ENCODE measurements at places on chromosomes 13 and 19.
A peak's percentile ranks its signal among the peaks of the same experiment; 100 is the strongest.

DNA sequence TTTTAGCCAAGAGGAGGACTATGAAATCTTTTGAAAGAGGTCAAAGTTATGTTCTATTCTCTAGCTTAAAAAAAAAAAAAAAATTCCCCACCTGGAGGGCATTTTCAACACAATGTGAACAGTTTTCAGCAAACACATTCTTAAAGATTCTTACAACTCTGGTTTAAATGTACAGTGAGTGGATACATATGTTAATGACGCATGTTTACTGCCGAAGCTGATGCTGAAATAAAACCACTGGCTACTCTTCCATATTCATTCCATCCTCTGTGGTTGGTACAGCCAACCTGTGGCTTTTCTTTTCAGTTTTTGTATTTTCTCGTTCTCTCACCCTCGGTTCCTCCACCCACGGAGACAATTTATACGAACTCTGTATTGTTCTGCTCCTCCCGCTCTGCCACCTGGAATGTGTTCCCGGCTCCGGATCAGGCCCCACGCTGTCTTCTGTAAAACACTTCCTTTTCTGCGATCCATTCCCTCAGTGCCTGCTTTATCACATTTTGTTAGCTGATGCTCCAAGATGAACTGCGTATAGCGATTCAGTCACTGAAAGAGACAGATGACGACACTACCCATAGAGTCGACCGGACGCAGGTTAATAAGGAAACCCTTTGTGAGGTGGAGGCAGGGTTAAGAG is 466.4 kb upstream of the ARGLU1 start:
- no peak for DNase-seq

GRCh38 chr13:49410477-49410876 is 33.4 kb downstream of the CAB39L start:
- DNase-seq: no peak

DNA sequence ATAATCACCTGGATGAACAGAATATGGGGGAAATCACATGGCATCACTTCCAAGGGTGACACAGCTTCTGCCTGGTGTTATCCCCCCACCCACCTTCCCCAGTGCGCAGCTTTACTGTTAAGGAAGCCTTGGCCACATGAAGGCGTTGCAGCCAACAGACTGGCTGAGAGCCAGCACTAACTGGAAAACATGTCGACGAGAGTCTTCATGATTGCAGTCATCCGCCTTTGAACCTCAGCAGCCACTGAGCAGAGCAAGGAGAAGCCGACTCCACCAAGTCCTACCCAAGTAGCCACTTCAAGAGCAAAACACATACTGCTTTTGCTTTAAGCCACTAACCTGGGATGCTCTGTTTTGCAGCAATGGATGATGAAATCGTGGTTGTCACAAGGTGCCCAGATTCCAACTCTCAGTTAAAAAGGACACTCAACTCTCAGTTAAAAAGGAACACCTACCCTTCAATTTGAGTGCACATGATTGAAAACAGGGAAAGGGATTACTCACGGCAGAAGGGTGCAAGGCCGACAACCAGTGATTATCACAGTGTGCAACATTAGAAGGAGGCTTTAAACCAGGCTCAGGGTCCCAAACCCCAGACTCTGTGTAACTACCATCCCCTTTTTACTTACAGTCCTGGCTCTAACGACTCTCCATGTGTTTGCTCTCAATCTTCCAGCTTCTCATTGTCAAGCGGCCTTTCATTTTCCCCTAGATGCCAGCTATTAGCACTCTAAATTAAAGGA is 149.1 kb downstream of the KLF12 start:
- no peak for DNase-seq

DNA sequence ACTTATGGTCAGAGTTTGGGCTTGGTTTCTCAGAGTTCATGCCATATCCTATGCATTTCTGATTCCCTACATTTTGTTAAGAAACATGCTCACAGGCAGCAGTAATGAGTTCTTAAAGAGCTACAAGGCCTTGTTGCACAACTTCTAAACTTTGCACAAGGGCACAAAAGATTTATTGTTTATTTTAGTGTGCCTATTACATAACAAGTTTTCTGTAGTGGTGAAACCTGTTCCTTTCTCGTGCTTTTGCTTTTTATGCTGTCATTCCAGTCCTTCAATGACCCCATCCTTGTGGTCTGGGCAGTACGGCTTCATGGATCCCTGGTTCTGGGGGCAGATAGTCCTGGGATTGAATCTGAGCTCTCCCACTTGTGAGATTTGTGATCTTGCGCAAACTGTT is 17.8 kb downstream of the ZNF507 start:
- no peak for DNase-seq

- DNase-seq: no peak
These were observed 11.1 kb upstream of the SLC39A3 start for GRCh38 chr19:2750808-2751437.

DNA sequence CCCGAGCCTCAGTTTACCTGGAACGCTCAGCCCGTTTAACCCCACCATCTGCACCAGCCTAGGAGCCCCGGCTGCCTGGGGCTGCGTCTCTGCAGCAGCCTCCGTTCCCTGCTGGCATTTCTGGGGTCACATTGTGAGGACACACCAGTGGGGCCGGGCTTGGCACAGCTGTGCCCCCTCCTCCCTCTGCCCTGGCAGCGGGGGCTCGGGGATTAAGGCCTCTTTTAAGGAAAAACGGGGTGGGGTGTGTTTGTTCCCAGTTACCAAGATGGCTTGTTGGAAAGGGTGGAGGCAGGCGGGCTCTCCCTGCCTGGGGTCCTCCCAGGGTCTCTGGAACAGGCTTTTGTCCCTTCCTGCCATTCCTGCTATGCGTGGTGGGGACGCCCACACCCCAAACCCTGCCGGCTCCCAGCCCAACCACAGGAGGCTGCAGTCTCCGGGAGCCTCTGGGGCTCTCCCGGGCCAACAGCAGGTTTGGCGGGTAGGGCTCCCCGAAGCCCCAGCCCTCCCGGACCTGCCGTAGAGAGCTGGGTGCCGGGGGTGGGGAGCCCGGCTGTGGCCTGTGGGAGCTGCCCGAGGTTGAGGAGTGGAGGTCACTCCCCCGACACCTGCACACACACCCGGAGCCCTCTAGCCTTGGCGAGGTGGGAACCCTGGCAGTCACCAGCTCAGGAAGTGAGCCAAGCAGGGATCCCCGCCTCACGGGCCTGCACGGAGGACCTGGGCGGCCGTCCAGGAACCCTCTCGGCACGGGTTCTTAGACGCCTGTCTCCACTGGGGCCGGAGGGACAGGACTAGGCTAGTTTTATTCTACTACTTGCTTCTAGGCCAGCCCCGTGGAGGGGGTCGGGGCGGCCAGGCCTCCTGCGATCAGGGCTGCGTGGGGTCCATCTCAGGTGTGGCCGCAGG is 36.9 kb downstream of the GADD45B start:
- DNase-seq: no peak

DNA sequence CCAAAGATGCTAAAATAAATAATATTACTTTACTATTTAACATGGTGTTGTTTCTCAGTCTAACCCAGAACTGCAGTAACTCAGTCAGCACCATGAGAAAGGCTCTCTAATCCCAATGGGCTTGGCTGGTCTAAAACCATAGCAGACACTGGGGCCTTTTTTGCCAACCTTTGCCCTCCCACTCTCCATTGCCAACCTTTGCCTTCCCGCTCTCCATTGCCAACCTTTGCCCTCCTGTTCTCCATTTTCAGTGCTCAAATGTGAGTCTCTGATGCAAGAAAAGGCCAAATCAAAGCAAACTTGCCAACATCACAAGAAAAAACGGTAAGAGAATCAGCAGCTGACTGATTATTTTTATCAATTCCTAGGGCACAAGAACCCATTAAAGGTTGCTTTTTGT is 1681.2 kb downstream of the SLITRK5 start:
- no peak for DNase-seq

DNA sequence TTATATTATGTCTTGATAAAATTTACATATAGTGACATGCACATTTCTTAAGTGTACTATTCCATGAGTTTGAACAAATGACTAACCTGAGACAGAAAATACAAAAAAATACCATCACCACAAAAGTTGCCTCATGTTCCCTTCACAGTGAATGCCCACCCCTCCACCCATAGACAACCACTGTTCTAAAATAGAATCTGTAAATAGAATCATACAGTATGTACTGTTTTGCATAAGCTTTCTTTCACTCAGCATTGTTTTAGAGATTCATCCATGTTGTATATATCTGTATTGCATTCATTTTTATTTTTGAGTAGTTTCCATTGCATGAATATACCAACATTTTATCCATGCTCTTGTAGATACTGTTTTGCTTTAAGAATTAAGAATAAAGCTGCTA is 23.3 kb upstream of the RBM26 start:
- no peak for DNase-seq

DNA sequence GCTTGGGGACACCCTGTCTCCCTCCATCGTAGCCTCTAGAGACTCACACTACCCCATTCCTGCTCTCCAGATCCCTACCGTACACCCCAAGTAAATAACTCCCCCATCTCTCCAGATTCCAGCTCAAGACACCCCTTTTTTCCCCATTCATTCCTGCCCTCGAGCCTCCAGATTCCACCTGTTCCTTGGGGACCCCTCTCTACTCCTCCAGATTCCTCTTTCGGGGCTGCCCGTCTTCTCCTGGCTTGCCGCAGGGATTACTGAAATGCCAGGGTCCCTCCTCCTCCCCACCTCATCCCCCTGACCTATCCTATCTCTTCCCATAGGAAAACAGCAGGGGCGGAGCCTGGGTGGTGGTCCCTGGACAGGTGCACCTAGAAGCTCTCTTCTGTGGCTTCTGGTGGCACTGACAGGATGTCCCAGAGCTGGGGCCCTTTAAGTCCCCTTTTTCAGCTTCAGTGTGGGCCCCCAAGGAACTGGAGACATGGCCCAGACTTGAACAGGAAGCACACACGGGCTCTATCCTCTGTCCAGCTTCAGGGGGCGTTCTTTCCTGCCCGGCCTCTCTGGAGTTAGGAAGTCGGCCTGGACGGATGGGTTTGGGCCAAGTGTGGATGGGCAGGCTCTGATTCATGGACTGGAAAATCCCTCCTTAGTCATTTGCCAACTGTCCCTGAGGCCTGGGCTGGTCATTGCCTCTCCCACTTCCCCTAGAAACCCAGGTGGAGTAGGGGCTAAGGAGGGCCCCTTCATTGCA is 1.2 kb downstream of the ZSWIM4 start:
- DNase-seq: no peak

GRCh38 chr13:40781717-40782116 is 7.7 kb upstream of the SLC25A15 start:
- no peak for DNase-seq

DNA sequence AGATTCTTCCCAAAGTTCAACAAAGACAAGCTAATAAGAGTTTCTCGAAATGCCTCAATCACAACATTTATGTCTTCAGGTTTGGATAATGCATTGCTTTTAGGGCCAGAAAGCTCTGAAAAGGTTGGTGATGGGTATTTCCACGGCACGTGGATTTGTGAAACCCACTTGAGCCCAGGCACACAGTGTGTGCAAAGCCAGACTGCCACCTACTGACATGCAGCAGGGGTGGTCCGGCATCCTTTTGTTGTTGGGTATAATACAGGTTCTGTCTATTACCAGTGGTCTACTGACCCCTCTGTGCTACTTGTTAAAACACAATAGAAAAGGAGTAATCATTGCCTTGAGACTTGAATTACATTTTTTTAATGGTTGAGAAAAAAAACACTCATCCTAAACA is 225.6 kb downstream of the RAP2A start:
- peak; percentile 40 for DNase-seq

DNA sequence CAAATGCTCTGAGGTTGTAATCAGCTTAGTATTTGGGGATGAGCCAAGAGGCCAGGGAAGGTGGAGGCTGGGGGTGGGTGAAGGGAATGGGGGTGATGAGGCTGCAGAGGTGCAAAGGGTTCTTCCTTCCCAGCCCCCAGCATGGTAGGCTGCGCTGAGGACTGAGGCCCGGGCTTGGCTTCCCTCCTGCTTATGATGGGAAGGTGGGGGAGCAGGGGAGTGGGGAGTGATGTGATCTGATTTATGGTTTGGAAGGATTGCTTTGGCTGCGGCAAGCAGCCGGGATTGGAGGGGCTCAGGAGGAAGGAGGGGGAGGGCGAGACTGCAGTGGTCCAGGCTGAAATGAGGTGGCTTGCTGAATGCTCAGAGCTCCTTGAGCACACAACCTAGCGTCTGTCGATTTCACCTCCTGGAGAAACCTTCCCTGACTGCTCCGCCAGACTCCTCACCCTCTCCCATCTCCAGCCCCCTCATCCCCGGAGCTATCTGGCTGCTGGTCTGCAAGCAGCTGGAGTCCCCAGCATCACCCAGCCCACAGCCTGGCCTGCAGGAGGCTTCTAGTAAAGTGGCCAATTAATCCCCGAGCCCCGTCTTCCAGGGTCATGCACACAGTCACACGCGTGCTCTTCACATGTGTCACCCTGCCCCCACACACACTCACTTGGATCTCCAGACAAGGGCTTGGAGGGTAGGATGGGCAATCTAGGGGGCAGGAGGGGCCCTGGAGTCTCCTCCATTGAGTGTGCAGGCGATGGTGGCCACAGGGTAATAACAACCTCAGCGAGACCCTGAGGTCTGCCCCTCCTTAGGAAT is 757 bp upstream of the CLEC11A start:
- DNase-seq: no peak

DNA sequence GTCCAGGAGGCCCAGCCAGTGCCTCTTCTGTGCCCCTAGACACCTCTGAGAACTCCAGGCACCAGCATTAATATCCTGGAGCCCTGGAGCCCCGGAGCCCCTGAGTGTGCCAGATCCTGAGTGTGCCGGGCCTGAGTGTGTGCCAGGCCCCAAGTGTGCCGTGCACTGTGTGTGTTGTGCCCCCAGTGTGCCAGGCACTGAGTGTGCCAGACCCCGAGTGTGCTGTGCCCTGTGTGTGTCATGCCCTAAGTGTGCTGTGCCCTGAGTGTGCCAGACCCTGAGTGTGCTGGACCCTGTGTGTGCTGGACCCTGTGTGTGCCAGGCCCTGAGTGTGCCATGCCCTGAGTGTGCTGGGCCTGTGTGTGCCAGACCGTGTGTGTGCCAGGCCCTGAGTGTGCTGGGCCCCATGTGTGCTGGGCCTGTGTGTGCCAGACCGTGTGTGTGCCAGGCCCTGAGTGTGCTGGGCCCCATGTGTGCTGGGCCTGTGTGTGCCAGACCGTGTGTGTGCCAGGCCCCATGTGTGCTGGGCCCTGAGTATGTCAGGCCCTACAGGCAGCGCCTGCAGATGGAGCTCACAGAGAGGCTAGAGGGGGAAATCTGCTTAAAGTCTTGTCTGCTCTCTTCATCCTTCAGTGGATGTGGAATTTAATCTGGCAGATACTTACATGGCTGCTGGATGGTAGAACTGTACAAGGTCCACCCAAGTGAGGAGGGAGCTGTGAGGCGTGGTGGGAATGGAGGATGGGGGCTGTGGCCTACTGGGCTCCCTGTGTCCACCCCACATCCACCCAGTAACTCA is 53.9 kb downstream of the C13orf46 start:
- no peak for DNase-seq

DNA sequence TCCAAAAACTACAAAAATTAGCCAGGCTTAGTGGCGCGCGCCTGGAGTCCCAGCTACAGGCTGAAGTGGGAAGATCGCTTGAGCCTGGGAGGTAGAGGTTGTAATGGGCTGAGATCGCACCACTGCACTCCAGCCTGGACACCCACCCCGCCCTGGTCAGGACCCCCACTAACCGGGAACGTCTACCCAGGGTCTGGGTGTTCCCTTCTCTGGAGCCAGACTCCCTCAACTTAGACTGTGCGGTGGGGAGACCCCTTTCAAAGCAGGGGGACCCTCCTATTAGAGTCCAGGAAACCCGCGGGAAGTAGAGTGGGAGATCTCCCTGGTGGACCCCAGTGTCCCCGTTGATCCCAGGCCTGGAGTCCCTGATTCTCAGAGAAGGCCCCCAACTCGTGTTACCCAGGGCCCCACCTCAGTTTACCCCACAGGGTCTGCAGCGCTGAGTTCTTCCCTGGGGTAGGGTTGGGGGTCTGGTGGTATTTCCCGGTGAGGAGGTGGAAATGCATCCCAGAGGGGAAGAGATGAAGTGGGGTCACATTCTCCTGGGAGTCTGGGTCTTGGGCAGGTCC is 6.1 kb upstream of the ARRDC2 start:
- no peak for DNase-seq

Data from NCI-H526 (cell line).